ENCODE measurements at places on chromosomes 7 and 10.

- DNase-seq: no peak
These were observed 76.8 kb upstream of the RPA3 start for GRCh38 chr7:7795203-7795602.

DNA sequence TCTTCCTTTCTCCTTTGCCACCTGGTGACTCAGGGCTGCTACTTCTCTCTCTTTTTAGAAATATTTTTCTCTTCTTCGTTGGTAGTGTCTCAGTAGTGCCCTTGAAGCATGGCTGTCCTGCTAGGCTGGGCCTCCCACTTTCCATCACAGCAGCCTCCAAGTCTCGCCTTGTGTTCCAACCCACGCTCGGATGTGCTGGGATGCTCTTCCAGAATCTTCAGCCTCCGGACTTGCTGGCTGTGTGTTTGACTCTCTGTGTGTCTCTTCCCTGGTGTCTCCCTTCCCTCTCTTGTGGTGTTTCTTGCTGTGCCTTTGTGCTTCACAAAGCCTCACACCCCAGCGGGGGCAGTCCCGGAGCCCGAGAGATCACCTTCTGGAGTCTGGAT lies 100.5 kb downstream of the INPP5A start:
- no peak for DNase-seq

GRCh38 chr10:21165489-21165888 lies 268.4 kb upstream of the NEBL start:
- DNase-seq: no peak

- DNase-seq: no peak
These were observed 497.5 kb upstream of the ZMIZ1 start for GRCh38 chr10:78571286-78571685.

Measured in NCI-H2081 treated with DMSO at 0.1 percent for 48 hours (cell line).